ENCODE measurements at places on chromosomes 7 and 10.

- no peak for DNase-seq
Observed at GRCh38 chr10:117007080-117007479, 2.1 kb upstream of the SHTN1 start.

- DNase-seq: no peak
Observed at GRCh38 chr10:28793482-28793881, 116.2 kb downstream of the BAMBI start.

DNA sequence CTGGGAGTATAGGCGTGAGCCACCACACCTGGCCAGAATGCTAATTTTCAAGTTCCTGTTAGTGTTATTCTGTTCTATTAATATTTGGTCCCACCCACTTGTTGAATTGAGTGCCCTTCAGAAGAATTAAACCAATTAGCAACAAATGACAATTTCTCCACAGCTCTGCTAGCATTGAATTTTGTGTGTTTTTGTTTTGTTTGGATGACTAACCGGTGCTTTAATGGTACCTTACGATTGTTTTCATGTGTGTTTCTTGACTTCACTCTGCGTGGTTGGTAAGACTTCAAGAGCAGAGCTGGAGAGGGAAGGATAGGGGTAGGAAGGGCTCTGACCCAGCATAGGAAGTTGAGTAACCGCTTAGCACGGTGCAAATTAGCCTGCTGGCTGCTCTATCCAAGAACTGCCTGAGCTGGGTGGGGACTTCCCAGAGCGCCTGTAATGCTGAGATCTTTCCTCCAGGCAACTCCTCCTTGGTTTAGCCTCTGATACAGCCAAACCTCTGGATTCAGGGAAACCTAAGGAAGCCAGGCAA lies 4.6 kb downstream of the ARPC1B start:
- no peak for DNase-seq

GRCh38 chr10:21495752-21496342 lies 29.6 kb downstream of the SKIDA1 start:
- DNase-seq: peak; percentile 85

DNA sequence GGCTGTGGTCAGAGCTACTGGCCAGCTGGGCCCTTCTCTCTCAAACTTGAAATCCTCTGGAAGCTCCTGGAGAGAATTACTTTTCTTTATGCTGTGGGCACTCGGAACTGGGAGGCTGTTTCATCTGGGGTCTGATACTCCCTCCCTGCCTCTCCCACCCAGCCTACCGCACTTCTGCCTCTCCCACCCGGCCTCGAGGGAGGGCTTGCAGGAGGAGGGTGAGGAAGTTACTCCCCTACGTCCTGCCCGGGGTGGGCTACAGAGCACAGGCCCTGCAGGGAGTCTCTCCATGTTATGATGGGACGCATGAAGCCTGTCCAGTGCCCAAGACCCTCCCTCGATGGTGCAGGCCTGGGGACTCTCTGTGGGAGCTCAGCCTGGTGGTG lies 584.6 kb upstream of the MKI67 start:
- DNase-seq: no peak

DNA sequence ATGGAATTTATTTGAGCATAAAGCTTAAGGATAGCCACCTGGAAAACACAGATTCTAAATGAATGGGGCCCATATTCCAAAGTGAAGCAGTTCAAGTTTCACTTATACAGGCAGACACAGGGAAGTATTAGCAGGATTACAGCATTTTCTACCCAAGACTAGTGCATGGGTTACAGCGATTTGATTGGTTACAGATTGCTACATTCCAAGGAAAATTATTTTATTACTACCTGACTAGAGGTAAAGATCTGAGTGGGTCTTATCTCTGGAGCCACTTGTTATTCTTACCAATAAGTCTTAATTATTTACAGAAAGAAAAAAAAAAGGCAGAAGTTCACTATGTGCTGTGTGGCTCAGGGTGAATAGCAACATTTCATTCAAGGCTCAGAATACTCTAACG lies 87.4 kb upstream of the ITGB1 start:
- no peak for DNase-seq

DNA sequence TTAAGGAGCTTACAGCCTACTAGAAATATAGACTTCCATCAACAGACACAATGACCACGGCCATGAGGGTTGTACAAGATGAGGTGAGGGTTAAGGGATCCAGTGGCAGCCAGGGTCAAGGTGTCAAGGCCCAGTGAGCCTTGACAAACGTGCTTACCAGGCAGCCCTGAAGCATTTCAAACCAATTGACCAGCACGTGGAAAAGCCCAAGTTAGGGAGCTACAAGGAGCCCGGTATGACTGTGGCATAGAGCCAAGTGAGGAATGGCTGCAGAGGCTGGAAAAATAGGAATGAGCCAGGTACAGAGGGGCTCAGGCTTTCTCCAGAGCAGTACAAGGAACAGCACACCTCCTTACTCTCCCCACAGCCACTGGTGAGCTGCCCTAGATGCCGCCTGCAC lies 12.7 kb downstream of the AFAP1L2 start:
- no peak for DNase-seq

DNA sequence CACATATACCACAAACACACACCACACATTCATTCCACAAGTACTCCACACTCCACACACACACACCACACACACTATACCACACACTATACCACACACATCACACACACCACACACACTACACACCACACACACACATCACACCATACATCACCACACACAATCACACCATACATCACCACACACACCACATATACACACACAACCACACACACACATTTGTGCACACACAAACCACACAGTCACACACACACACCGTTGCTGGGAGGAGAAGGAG lies 112.8 kb downstream of the PTPN20 start:
- DNase-seq: no peak

- no peak for DNase-seq
Observed at GRCh38 chr7:34991938-34992840, 45.1 kb downstream of the DPY19L1 start.

GRCh38 chr10:10007957-10008356 lies 1009.7 kb upstream of the CELF2 start:
- no peak for DNase-seq

DNA sequence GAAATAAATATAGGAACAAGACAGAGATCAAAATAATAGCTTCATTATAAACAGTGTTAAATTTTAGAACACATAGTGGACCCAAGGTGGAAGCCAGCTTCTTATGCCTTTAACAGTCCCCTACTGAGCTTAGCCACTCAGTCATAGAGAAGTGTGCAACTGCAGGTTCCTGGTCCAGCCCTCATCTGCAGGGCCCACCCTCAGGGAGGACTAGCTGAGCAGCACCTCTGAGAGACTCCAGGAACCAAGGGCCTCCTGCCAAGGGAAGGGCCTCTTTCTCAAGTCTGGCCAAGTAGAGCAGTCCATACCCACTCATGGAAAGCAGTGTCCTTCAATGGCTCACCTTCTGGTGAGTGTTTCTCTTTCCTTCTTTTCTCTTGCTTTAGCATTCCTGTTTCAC lies 173.7 kb upstream of the PRPS1L1 start:
- DNase-seq: no peak

DNA sequence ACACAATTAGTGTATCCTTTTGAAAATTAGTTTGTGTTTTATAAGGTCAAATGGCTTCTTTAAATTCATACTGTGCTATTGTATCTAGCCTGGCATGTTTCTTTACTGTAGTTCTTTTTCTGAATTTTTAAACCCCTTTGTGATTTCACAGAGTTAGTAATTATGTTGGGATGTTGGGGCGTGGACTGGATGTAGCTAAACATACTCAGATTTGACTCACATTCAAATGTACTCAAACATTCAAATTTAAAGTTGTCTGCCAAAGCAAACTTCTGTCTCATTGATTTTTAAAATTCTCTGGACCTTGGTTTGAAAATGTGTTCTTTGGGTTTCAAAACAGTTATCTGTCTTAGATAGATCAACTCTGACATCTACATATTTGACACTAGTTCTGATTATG lies 7.2 kb upstream of the NRP1 start:
- no peak for DNase-seq

DNA sequence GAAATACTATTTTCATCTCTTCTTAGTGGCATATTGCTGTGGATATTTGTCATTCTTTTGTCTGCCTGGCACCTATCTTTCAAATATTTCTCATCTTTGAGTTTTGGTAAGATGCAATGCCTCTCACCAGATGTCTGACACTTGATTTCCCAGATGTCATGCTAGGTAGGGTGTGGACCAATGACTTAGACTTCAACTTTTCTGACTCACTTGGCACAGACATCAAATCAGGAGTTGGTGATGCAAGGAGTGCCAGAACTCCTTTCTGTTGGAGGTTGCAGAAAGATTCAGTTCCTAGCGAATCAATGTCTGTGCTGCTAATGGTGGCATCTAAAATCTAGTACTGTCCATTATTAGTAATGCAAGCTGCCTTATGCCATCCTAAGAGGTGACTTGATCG lies 216.9 kb upstream of the FERD3L start:
- no peak for DNase-seq

GRCh38 chr7:18337048-18337809 lies 158.3 kb upstream of the HDAC9 start:
- no peak for DNase-seq

DNA sequence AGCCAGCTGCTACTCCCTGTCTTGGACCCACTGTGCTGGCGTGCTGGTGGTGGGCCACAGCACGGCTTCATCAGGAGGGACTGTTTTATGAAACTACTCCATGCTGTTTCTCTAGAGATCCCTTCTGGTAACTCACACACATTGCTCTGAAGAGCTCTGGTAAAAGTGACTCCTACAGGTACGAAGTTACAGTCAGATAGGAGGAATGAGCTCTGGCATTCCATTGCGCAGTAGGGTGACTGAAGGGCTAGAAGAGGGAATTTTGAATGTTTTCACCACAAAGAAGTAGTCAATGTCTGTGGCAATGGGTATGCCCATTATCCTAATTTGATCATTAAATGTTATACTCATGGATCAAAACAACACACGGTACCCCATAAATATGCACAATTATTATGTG lies 609 bp downstream of the MAT1A start:
- no peak for DNase-seq

DNA sequence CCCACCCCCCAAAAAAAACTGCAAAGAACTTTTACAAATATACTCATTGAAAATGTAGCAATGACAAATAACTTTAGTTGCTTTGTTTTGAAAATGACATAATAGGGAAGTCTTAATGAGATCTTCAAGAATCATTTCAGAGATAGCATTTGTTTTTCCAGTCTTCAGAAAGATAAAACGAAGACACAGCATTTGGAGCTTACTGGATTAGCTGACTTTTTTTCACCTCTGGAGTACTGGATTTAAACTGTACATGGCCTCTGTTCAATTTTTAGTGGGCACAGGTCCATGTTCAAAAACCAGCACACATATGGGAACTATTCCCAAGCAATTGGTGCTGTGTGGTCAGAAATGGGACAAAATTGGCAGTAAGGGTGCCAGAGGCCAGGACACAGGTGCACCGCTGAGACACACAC lies 3.9 kb downstream of the RAB11FIP2 start:
- DNase-seq: no peak

- DNase-seq: no peak
Observed at GRCh38 chr7:77328669-77329068, 87.5 kb downstream of the GSAP start.

- no peak for DNase-seq
Observed at GRCh38 chr10:60162631-60163030, 227.0 kb downstream of the ANK3 start.

GRCh38 chr7:5117095-5117970 lies 71.7 kb downstream of the RBAK start:
- DNase-seq: no peak

DNA sequence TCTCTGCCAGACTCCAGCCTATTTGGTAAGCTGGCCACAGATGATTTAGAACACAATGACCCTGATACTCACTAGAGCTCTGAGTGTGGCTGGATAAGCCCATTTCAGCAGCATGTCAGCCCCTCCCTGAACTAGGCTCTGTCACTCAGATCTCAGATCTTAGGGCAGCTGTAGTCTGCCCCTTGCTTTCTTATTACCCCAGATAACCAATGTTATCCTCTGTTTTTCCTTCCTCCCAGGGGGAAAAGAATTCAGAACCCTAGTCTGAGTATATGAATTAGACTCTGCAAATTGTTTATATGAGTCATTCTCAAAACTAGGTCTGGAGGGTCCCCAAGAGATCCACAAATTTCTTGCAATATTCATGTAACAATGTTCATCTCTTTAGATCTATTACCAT lies 286.2 kb downstream of the KCNMA1 start:
- no peak for DNase-seq

- DNase-seq: no peak
Observed at GRCh38 chr10:123136221-123136805, 543 bp downstream of the HMX3 start.

GRCh38 chr7:98058186-98058585 lies 48.5 kb upstream of the LMTK2 start:
- no peak for DNase-seq

DNA sequence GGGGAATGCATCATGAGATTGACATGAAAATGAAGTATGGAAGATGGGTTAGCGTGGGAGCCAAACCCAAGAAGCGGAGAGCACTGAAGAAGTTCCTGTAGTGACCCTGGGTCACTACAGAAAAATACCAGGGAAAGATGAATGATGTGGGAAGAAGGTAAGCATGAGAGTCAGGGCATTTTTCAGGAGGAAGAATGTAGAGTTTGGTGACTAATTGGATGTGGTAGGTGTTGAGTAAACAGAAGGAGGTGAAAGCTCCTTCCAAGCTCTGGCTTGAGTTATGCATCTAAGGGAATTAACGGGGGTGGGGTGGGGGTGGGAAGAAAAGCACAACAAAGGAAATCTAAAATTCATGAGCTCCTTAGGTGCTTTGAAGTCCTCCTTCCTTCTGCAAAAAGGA lies 238.1 kb upstream of the AOAH start:
- no peak for DNase-seq

DNA sequence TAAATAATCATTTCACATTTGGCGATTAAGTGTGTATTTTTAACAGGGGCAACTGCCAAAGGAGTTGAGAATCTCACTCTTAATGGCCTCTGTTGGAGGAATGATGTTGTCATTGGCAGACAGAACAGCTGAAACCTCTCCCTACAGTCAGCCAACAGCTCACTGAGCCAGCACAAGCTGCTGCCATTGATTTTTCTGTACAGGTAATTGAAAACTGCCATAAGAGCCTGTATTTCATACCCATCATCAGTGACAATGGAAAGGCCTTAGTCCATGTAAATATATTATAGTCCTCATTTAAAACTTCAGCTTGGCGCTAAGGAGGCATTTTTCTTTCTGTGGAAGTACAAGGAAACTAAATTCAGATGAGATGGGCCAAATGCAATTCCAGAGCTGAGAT lies 28.1 kb upstream of the PTN start:
- DNase-seq: no peak

- DNase-seq: no peak
Observed at GRCh38 chr10:10598297-10598696, 419.4 kb upstream of the CELF2 start.

- DNase-seq: no peak
Observed at GRCh38 chr7:36456548-36456947, 66.9 kb downstream of the ANLN start.

DNA sequence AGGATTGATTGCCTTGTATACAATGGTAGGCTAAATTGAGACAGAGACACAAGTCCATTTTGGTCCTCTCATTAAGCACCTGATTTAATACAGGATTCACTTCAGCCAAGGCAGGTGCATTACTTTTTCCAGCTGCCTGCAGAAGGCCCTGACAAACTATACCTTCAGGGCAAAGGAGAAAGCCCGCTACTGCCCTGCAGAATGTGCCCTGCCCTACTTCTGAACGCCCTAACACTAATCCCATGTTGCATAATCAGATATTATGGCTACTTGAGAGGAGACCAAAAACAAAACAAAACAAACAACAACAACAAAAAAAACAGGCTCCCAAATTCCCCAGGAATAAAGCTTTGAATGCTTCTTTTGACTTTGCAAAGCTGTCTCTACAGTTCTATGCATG lies 116.9 kb upstream of the ABI1 start:
- no peak for DNase-seq

- DNase-seq: peak; percentile 16
Observed at GRCh38 chr7:121639705-121640104, 233.3 kb upstream of the PTPRZ1 start.
